ENCODE measurements at places on chromosomes 1 and 21.

DNA sequence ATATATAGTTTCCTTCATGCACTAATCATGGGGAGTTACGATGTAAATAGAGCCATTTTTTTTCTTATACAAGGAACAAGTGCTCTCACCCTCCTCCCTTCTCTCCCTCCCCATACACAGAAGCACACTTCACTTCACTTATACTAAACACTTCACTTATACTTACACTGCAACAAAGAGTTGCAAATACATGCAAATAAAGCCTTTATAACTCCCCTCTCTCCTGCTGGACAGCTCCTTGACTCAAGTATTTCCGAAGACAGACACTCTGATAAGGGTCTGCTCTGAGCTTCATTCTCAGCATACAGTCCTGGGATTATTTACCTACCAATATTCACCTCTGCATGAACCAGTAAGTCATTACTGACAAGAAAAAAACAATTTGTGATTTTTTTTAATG lies 35.6 kb upstream of the ERG start:
- no peak for DNase-seq

DNA sequence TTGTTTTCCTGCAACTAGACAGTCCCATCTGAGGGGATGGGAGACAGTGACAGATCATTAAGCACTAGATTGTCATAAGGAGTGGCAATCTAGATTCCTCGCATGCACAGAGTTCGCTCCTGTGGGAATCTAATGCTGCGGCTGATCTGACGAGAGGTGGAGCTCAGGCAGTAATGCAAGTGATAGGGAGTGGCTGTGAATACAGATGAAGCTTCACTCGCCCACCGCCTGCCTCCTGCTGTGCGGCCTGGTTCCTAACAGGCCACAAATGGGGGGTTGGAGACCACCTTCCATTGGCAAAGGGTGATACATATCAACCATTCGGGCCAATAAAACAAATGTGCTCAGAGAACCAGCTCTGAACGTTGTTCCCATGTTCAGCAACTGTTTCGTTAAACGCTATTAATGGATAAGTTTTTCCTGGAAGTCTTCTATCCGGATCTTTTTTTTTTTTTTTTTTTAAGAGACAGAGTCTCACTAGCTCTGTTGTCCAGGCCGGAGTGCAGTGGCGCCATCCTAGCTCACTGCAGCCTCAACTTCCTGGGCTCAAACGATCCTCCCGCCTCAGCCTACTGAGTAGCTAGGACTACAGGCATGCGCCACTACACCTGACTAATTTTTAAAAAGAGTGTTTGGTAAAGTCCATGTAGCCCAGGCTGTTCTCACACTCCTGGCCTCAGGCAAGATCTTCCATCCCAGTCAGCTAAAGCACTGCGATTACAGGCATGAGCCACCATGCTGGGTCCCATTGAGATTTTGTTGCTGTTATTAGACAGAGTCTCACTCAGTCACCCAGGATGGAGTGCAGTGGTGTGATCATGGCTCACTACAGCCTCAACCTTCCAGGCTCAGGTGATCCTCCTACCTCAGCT lies 8.7 kb upstream of the RSRP1 start:
- DNase-seq, result no peak

DNA sequence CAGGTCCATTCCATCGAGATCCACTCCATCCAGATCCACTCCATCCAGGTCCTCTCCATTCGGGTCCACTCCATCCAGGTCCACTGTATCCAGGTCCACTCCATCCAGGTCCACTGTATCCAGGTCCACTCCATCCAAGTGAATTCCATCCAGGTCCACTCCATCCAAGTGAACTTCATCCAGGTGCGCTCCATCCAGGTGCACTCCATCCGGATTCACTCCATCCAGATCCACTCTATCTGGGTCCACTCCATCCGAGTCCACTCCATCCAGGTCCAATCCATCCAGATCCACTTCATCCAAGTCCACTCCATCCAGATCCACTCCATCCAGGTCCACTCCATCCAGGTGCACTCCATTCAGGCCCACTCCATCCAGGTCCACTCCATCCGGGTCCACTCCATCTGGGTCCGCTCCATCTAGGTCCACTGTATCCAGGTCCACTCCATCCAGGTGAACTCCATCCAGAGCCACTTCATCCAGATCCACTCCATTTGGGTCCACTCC lies 157.4 kb downstream of the HUNK start:
- no peak for DNase-seq

DNA sequence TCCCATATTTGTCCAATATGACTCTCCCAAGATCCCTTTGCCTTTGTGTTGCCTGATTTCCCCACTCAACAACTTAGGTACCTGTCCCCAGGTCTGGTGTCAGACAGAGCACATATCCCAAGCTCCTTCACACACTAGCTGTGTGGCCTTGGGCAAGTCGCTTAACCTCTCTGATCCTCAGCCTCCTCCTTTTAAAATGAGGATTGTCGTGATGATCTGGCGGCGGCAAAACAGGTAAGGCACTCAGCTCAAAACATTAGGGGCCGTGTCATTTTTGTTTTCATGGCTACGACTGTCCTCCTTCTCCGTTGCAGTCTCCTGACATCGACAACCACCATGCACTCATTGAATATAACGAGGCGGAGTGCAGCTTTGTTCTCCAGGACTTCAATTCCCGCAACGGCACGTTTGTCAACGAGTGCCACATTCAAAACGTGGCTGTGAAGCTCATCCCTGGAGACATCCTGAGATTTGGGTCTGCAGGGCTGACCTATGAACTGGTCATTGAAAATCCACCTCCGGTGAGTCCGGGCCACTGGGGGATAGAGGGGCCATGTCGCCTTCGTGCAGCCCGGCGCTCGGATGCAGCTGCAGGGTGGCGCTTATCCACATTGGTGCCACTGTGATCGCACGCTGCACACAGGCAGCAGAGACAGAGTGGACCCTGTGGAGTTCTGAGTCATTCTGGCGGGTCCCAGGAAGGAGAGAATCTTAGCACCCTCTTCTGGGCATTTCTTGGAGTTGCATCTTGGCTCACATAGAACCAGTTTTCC lies 25.2 kb downstream of the FHAD1 start:
- DNase-seq, result peak; percentile 15

DNA sequence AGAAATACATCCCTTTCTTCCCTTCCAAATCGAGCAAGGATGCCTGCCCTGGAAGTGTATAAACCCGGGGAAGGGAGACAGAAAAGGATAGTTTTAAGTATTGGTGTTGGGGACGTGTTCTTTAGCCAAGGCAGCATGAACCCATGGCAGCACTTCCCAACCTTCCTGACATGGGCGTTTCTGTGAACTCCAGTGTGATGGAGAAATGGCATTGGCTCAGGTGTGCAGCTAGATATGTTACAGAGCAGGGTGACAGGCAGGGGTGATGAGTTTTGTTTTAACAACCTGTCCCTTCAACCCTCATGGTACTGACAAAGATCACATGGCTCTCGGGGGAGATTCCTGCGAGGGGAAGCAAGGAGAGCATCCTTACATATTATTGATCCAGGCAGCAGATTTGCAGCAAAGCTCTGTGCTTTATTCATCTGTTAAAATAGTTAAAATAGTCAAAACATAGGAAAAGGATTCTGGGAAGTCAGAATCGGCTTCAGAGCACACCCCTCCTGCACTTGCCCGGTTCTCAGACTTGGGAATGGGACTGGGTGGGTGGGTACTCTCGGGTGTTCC lies 4.0 kb downstream of the MX1 start:
- no peak for DNase-seq

GRCh38 chr1:74368335-74368734 lies 133.1 kb downstream of the TNNI3K start:
- DNase-seq, result no peak

GRCh38 chr1:244012202-244012601 lies 38.9 kb upstream of the ZBTB18 start:
- no peak for DNase-seq

GRCh38 chr1:184563308-184563707 lies 176.5 kb downstream of the C1orf21 start:
- no peak for DNase-seq

- DNase-seq, result no peak
These were observed 107.8 kb upstream of the DMRTA2 start for GRCh38 chr1:50531027-50531426.

- no peak for DNase-seq
These were observed 86.4 kb upstream of the SSX2IP start for GRCh38 chr1:84776639-84777038.

- DNase-seq, result no peak
These were observed 15.3 kb downstream of the CLCC1 start for GRCh38 chr1:108947871-108948525.

- peak; percentile 57 for DNase-seq
These were observed 260.5 kb downstream of the PRDM2 start for GRCh38 chr1:13960375-13960987.

DNA sequence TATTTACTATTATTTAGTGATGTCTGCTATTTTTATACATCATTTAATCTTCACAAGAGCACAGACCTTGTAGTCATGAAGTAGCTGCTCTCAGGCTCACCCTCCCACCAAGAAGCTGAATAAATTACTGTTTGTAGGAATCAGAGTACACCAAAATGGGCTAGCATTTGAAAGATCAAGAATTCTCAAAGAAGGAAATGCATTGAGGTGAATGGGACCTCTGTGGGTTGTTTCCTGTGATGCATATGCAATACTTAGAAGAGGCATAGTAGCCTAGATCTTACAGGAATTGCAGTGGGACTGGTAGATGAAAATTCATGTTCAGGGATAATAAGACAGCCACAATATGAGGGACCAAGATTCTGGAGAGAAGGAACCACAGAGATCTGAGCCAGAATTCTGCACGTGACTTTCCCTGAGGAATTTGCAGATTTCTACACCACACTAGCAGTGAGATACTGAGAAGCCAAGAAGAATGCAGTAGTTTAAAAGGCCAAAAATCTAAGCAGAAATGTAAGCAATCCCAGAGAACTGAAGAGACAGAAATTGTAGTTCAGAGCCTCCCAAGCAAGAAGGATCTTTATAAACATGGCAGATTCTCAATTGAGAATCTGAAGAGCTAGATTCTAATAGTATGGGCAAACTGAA lies 307.0 kb downstream of the ST6GALNAC3 start:
- DNase-seq, result no peak

GRCh38 chr1:176863613-176864012 lies 300.9 kb downstream of the ASTN1 start:
- no peak for DNase-seq

DNA sequence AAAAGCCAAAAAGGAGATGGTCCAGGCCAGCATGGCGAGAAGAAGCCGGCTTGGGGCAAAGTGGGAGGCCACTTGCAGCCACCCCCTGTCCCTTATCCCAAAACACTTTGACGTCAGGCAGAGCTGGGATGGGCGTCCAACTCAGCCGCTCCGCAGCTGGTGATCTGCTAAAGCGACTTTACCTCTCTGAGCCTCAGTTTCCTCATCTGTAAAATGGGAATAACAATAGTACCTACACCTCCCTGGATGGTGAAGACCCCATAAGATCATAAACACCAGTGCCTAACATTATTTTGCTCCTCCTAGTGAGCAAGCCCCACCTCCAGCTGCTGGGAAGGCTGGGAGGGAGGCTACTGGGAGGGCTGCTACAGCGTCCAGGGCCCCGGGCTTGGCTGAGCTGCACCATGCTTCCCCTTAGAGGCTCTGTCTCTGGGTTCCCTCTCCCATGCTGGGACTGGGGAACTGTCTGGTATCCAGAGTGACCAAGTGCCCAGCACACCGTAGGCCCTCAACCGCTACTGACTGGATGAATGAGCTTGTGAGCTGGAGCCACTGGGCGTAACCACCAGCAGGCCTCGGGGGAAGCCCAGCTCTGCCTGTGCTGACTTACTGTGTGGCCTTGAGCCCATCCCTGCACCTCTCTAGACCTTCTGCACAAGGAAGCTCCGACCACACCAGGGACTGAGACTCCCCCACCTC lies 18.3 kb downstream of the IFFO2 start:
- DNase-seq, result no peak

GRCh38 chr1:92262516-92262915 lies 36.3 kb downstream of the GLMN start:
- no peak for DNase-seq

- no peak for DNase-seq
These were observed 4.3 kb upstream of the FGGY start for GRCh38 chr1:59292562-59292961.

GRCh38 chr1:152048416-152049009 lies 11.7 kb upstream of the S100A11 start:
- peak; percentile 64 for DNase-seq

DNA sequence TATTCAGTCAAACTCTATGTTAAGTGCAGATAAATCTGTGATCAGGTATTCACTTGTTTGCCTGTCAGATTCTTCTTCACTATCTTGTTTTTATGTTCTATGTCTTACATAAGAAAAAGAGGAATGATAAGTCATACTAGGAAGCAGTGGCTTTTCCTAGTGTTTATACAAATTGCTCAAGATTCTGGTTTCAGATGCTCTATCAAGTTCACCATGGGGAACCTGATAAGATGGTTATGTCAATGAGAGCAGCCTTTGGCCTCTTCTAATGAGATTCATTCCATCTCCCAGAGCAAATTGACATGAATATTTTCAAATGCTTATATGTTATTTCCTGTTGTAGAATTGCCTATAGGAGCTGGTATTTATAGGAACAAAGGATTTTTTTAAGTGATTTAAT lies 218.8 kb upstream of the TMPRSS15 start:
- DNase-seq, result no peak

- no peak for DNase-seq
These were observed 1.3 kb upstream of the TNNT2 start for GRCh38 chr1:201378804-201379203.

DNA sequence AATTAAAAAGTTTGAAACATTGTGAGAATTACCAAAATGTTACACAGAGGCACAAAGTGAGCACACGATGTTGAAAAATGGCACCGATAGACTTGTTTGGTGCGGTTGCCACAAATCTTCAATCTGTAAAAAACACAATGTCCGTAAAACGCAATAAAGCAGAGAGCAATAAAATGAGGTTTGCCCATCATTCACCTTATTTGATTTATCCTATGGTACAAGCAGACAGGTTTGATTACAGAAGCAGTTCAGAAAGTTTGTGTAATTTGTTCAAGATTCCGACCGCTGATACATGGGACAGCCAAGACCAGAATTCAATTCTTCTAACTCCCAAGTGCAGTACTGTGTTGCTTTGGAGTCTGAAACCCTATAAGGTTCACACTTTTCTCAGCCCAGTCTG lies 318.3 kb upstream of the PROX1 start:
- no peak for DNase-seq

DNA sequence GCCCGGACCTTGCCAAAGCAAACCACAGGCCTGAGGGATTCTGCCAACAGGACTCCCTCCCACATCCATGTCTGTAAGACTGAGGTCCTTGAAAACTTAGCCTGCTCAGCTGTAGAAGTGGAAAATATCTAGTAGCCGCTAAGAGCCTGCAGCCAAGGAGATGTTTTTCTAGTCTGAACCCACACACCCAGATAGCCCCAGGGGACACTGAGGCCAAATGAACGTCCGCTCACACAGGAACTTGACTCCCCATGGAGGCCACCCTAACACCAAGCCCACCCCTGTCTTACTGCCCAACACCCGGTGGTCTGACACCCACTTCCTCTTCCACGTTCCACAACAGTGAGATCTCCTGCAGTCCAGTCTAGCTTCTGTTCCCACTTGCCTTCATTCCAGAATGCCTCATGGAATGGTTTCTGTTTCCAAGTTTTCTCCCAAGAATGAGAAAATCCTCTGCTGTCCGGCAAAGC lies 174.8 kb downstream of the PLPP3 start:
- DNase-seq, result no peak

GRCh38 chr1:2419416-2419815 lies 7.1 kb upstream of the PEX10 start:
- DNase-seq, result no peak

GRCh38 chr1:20358761-20359263 lies 68.1 kb downstream of the VWA5B1 start:
- no peak for DNase-seq

GRCh38 chr1:53310847-53311681 lies 16.8 kb downstream of the LRP8 start:
- no peak for DNase-seq

All from stimulated activated CD4-positive, alpha-beta T cell treated with anti-CD3 and anti-CD28 coated beads, Interleukin-4, amount 100 ng/mL, for 4 hours (primary cell).